ENCODE measurements at places on chromosomes 2 and 18. TPM values are rescaled to one million over a fixed set of nuclear protein-coding genes. Genes with fewer than 3 reads are reported as not detected.

The UGT1A8 gene
- total RNA-seq, result not detected

The TNFAIP6 gene
- total RNA-seq, result 41.6 TPM

The DNER gene
- 0.30 TPM for total RNA-seq

The SERPINB4 gene
- total RNA-seq, result 0.09 TPM

The NR4A2 gene
- total RNA-seq, result 0.30 TPM

The DLGAP1 gene
- total RNA-seq, result not detected

Measured in smooth muscle cell of the umbilical artery (primary cell).